CD4-positive, alpha-beta T cell treated with Interleukin-6 at 100 ng/mL for 8 hours (primary cell): ENCODE measurements at places on chromosomes 3 and 15.

DNA sequence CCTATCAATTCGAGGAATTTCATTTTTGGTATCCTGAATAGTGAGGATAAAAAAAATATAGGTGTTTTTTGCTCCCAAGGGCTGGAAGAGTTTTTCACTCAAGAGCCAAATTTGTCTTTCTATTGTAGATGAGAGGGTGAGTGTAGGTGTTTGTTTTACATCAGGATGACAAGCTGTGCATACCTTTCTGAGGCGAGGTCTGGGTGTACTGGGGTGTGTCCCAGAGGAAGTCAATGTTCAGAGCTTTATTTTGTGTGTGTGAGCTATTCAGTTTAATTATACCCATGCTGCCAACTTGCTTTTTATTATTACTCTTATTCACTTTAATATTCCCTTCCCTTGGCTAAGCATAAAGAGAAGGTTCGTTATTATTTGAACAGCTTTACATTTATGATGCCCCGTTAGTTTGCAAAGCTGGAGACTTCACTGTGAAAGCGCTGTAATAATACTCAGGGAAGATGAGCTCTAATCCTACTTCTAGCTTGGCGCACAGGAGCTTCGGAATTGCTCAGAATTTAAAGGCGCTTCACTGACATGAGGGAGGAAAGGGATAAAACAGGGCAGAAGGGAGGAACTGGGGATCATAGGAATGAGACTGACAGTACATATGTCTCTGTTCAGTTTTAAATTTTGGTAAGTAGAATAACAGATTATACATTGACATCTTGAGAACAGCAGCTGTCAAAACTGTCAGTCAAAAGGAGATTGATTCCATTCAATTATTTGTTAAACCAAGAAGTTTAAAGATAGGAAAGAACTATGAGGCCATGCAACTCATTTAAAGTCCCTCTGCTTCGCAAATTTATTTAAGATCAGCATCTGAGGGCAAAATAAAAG lies 117.7 kb upstream of the TP63 start:
- no peak for DNase-seq

DNA sequence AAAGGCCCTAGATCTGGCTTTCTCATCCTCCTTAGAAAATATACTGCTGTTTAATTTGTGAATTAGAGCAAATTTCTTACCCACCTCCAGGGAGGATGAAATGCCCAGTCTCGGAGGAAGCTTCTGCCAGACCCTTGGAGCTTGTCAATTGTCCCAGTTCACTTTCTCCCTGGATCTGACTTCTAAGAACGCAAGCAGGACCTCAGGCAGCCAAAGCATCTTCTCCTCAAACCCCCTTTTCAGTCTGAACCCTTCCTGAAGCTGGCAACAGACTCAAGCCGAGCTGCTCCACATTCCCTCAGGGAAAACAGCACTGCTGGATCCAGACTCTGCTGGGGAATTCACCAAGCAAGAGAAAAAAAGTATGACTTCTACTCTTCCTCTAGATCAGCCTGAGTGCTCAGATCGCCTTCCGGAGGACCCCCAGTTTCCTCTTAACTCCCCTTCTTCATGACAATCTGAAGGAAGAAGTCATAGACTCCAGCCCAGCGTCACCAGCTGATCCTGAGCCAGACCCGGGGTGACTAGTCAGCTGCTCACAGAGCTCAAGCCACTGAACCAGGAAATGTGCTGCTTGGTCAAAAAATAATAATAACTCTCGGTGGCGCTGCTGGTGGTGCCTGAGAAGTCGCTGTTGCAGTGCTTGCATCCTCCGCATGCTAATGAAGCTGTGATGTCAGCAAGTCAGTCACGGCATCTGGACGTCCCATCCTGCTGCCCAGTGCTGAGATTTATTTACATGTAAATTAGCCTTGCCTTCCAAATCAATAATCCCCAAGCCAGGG lies at the start of gene PRICKLE2:
TSS of gene PRICKLE2 (minus strand) at position 641 of the 785 bp plus-strand sequence. CDS start 26,539 bp downstream, outside the sequence.
- no peak for DNase-seq

DNA sequence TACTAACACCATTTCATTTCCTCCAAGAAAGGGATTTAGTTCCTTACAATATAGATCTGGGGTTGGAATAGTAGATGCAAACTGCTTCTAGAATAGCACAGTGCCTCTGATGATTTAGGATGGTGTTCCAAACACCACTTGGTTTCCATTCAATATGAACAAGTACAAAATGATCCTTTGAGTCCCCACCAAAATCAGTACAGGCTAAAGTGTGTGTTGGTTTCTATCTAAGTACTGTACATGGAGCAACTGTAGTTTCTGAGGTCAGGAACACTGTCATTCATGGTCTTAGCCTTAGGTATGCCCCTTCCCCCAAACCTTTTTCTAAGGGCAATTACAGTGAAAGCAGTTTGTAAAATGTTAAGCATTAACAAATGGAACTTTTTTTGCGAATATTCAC lies 162.3 kb downstream of the TNIK start:
- DNase-seq = no peak

- no peak for DNase-seq
Measured at GRCh38 chr3:122395582-122395981, 11.6 kb downstream of the FAM162A start.

- no peak for DNase-seq
Measured at GRCh38 chr15:83458381-83458780, 11.2 kb downstream of the SH3GL3 start.

DNA sequence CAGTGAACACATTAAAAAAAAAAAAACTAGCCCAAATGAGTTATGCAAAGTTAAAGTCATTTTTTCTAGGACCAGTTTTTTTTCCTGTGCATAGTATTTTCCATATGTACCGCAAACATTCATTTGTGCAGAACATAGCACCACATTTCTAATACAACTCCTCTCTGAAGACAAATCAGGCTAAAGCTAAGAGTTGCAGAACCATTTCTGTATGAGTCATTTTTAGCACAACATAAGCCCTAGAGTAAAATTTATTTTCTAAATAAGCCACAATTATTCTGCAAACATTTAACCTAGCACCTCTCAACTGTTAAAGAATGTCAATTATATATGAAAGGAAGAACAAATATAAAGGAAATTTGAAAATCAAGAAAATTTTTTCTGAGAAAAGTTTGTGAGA lies 375.8 kb downstream of the TIGIT start:
- no peak for DNase-seq

GRCh38 chr3:124888482-124889441 lies 1.6 kb upstream of the ITGB5 start:
- DNase-seq = no peak

DNA sequence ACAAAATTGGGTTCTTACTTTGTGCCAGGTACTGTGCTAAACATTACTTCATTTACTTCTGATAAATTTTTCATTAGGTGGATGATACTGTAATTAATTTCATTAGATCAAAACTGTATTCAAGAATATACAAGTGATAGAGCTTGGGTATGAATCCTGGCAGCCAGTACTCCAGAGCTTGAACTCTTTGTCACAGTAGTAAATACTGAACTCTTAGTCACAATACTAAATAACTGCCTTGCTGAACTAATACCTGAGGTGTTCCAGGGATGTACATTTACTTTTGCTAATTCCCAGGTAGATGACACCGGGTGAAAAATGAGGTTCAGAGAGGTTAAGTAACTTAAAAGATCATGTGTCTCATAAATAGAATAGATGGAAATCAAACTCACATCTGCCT lies 20.3 kb downstream of the FXR1 start:
- DNase-seq = no peak

DNA sequence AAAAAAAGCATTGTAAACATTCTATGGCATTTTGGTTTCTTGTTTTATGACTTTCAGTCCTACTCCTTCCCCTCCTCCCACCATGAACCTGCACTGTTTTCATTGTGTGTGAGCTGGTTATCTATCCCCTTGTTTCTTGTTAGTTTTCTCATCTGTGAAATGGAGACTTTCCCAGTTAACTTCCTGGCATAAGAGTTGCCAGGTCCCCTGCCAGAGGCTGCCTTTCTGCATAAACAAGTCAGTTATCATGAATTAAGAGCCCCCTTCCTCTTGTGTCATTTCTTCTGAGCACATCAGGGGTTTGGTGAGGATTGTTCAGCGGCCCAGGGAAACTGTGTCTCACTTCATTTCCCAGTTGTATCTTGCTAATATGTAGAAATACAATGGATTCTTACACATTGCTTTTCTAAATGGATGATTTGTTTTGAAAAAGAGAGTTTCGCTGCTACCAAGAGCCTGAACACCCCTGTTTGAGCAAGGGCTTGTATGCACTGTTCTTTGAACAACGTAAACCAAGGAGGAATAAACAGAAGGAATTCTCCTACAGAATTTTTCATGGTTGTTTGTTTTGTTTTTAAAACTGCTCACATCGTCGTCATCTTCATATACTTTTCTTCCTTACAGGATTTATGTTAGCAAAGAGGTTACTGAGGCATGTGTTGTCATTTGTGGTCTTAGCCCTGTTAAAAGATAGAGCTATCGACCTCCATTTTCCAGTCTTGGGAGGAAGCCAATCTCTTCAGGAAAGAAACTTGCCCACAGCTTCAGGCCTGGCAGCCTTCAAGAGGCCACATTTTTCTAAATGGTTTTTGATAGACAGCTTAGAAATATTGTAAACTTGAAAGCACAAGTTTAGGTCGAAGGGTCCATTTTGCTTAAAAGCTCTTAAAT lies 144.6 kb upstream of the IL12A start:
- no peak for DNase-seq

DNA sequence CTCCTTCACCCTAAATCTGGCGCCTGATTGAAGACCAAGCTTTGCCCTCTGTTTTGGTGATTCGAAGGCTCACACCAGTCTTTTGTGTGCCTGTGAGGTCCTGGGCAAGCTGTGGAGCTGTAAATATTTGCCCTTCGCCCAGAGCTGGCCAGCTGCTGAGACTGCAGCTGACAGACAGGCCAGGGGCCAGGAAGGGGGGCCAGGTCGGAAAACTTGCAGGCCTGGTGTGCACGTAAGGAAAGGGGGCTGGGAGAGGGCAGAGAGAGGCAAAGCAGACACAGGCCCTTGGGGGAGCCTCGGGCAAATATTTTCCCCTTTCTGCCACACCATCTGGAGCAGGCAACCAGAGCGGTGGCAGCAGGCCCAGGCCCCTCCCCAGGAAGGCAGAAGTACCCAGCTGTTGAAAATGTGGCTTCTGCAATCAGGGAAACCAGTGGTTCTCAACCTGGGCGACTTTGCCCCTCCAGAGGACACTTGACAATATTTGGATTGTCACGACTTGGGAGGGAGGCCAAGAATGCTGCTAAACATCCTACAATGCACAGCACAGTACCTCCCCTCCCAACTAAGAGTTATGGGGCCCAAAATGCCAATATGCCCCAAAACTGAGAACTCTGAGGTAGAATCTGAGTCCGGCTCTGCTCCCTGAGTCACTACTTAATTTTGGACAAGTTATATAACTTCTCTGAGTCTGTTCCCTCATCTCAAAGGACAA lies 2.5 kb downstream of the PDZRN3 start:
- no peak for DNase-seq

GRCh38 chr3:149203758-149204157 lies 17.9 kb downstream of the CP start:
- DNase-seq = no peak

GRCh38 chr3:138354376-138354775 lies 6.0 kb downstream of the MRAS start:
- DNase-seq = no peak

DNA sequence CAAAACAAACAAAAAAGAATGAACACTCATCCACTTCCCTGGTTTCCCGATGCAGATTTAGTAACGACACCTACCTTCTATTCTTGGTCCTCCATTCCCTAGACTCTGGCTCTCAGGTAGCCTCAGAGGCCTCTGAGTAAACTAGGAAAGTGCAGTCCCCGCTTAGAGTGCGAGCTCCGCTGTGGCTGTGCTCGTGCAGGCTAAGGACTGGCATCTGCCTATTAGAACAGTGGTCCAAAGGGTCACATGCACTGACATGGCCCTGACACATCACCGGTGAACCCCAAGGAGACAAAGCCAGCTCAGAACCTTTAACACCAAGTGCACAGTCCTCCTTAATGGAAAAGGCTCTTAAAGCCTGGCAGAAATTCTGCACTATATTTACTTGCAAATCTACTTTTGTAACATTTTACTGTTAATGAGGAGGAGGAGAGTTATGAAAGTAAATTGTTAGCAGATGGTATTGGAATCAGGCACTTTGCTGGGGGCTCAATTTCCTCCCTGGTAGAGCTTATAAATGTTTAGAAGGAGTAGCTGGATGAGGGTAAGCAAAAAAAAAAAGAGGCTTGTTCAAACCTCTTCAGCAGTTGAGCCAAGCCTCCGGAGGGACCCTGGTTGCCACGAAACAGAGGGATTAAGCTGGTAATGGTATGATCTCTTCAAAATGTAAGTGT lies 31.1 kb downstream of the VGLL4 start:
- DNase-seq = no peak
